ENCODE measurements at places on chromosomes 3 and 15. TPM values are rescaled to one million over a fixed set of nuclear protein-coding genes. Genes with fewer than 3 reads are reported as not detected.

- DNase-seq = peak; percentile 42
Measured at GRCh38 chr3:42052484-42053351, 38.4 kb upstream of the TRAK1 start.

DNA sequence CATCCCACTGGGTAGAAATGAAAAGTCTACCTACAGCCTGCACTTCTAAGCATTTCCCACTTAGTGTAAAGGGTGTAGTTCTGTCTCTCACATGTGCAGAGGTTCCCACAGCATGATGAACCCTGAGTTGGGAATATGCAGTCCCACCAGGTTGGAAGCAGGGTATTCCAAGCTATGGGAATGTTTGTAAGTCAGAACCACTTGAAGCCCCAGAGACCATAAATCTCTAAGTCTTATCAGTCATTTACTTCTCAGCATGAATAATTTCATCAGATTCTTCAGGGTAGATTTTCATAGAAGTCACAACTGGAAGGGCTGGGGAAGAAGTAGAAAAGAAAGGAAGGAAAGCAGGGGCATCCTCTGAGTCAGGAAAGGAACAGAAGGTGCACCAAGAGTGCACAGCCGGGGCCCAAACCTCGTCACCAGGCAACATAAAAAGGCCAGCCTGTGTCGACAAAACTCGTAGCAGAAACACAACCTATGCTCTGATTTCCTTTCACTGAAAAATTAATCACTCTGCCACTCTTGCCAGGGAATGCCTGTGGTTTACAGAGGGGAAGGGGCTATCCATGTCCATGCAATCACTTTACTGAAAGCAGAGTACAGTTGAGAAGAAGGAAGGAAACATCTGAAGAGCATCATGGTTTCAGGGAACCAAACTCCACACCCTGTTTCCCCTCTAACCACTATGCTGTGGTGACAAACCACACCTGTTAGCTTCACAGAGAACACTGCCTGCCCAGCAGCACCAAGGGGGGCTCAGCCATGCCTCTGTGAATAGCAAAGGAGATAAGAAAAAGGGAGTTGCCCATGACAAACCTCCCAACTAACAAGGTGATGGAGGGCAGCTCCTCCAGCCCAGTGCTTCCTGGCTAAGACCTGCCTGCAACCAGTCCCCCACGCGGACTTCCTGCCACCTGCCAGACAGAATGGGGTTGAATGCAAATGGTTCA is 40.5 kb downstream of the SH3BP5 start:
- DNase-seq = peak; percentile 70

- DNase-seq = peak; percentile 9
Measured at GRCh38 chr3:16907243-16907642, 22.5 kb downstream of the PLCL2 start.

DNA sequence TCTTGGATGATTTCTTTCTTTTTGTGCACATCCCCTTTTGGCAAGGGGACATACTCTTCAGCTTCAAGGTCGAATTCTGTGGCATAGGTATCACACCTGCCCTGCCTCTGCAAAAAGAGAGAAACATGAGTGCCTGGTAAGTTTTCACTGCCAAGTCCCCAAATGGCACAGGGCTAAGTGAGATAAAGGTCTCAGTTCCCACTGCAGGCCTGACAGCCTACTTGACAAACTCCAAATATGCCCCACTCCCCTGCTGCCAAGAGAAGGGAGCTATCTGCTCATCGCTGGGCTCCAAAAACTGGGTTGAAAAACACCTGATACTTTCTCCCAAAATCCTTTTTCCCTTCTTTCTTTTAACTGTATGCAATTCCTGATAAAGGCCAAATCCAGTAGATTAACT is 23.0 kb downstream of the RUVBL1 start:
- no peak for DNase-seq

DNA sequence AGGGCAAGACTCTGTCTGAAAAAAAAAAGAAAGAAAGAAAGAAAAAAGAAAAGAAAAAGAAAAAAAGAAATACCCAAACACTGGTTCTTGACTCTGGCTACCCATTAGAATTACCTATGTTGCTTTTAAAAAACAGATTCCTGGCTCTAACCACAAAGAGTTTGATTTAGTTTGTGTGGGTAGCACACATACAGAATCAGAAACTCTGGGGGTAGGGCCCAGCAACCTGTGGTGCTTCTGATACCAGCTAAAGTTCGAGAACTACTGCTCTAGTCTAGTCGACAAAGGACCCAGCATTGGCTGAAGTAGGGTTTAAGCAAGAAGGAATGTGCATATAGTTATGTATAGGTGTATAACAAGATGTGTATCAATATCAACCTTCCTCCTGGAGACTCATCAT is 392.7 kb downstream of the EFHB start:
- DNase-seq = no peak

DNA sequence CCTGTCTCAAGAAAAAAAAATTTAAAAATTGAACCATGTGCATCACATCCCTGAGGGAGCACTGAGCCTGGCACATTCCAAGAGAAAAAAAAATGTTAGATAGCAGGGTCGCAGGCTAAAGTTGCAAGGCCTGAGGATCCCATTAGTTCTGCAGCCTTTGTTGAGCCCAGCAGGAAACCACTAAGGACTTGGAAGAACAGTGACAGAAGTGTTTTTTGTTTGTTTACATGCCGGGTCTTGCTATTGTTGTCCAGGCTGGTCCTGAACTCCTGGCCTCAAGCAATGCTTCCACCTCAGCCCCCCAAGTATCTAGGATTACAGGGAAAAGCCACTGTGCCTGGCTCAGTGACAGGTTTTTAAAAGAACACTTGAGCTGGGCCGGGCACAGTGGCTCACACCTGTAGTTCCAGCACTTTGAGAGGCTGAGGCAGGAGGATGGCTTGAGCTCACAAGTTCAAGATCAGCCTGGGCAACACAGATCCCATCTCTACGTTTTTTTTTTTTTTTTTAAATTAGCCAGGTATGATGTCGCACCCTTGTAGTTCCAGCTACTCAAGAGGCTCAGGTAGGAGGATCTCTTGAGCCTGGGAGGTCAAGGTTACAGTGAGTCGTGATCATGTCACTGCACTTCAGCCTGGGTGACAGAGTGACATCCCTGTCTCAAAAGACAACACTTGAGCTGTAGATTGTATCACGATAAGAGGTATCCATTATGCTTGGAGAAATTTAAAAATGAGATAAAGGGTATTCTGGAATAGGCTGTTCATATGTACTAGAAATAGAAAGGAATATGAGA is 15.2 kb downstream of the CHAC1 start:
- no peak for DNase-seq

DNA sequence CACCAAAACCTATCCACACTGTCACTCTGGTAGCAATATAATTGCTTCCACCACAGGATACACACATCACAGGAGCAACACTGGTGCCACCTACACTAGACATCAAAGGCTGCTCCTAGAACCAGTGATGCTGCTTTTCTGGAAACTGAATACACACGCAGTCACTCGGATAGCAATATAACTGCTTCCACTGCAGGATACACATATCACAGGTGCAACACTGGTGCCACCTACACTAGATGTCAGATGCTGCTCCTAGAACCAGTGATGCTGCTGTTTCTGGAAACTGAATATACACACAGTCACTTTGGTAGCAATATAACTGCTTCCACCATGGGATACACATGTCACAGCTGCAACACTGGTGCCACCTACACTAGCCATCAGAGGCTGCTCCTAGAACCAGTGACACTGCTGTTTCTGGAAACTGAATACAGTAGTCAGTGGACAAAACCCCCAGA is 6.9 kb upstream of the TNFSF10 start:
- DNase-seq = no peak

- no peak for DNase-seq
Measured at GRCh38 chr3:128285967-128286321, 132.7 kb downstream of the EEFSEC start.

The CHDH gene
- total RNA-seq = 2.4 TPM

DNA sequence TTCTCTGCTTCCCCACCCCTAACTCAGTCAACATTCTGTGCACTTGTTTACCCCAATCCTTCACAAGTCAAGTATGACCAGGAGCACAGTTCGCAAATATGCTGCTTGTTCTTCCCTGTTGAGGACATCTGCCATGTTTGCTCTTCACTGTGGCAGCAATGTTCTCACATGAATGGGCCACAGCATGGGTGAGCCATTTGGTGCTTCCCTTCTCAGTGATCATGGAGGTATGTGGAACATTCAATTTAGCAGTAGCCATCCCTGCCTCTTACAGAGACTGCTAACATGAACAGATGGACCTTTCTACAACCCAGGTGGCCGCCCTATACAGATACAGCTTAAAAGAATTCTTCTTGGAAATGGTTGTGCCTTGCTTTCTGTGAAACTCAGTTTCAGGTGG is 660.1 kb upstream of the SGO1 start:
- DNase-seq = no peak

The CPLX3 gene
- total RNA-seq = not detected

The SCN11A gene
- total RNA-seq = not detected

The COLQ gene
- 24.8 TPM for total RNA-seq

The JAGN1 gene
- 50.5 TPM for total RNA-seq

All from myocyte (in vitro differentiated cells).